ENCODE measurements at places on chromosomes 5 and 9. TPM values are rescaled to one million over a fixed set of nuclear protein-coding genes. Genes with fewer than 3 reads are reported as not detected.

- no peak overlapping the region for H3K4me3 ChIP-seq
- no peaks in the 10 kb centered on the region for H3K36me3 ChIP-seq
- no peaks in the 10 kb centered on the region for H3K4me1 ChIP-seq
- no peak overlapping the region for H3K27ac ChIP-seq
These were observed 6.4 kb upstream of the C6 start for GRCh38 chr5:41219658-41220269.

GRCh38 chr5:78719504-78720219 is 71.1 kb upstream of the LHFPL2 start:
- H3K4me1 ChIP-seq, result peaks cover 4% of the 10 kb centered on the region
- H3K4me3 ChIP-seq, result no peak overlapping the region
- no peak for DNase-seq
- H3K27ac ChIP-seq, result peak overlapping the region; percentile 69

- no peaks in the 10 kb centered on the region for H3K36me3 ChIP-seq
- DNase-seq, result no peak
- H3K4me3 ChIP-seq, result no peak overlapping the region
These were observed 2.5 kb upstream of the LMX1B start for GRCh38 chr9:126611193-126611591.

DNA sequence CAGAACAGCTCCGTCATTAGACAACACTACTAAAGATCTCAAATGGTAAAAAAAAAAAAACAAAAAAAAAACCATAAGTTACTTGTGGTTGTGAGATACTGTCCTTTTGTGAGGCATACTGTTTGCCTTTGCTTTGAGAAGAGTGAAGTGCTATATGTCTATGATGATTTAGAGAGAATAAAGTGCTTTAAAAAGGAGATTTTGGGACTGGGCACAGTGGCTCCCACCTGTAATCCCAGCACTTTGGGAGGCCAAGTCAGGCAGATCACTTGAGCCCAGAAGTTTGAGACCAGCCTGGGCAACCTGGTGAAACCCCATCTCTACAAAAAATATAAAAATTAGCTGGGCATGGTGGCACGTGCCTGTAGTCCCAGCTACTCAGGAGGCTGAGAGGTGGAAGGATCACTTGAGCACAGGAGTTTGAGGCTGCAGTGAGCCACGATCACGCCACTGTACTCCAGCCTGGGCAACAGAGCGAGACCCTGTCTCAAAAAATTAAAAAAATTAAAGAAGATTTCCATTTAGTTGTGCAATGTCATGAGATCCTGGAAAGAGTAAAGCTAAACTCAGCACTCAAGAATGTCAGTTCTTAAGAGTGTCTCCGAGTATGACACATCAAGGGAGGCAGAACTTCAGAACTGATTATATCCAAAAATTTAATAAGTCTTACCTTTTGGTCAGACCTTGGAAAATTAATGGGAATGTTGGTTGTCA is 87.3 kb downstream of the PRDM6 start:
- H3K27me3 ChIP-seq, result no peaks in the 10 kb centered on the region
- no peaks in the 10 kb centered on the region for H3K36me3 ChIP-seq
- H3K27ac ChIP-seq, result no peak overlapping the region
- H3K4me1 ChIP-seq, result peaks cover 2% of the 10 kb centered on the region

- no peak for DNase-seq
- no peaks in the 10 kb centered on the region for H3K36me3 ChIP-seq
- no peak overlapping the region for H3K27ac ChIP-seq
- no peak overlapping the region for H3K4me3 ChIP-seq
These were observed 7.8 kb upstream of the LHX2 start for GRCh38 chr9:124003636-124004349.

DNA sequence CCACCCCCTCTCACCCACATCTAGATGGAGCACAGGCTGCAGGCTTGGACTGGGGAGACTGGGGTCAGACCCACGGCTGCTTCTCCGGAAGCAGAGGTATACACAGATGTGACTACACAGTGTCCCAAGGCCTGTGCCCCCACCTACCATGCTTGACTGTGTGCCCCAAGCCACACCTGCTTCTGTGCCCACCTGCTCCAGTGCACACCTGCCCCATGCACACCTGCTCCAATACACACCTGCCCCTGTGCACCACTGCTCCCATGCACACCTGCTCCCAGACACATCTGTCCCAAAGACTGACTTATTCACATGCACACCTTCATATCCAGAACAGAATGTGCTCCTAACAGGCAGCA is 5.5 kb upstream of the COL5A1 start:
- no peaks in the 10 kb centered on the region for H3K4me1 ChIP-seq
- no peak for DNase-seq
- H3K27me3 ChIP-seq, result peaks cover 9% of the 10 kb centered on the region
- no peak overlapping the region for H3K4me3 ChIP-seq
- no peak overlapping the region for H3K27ac ChIP-seq

- no peaks in the 10 kb centered on the region for H3K27me3 ChIP-seq
- peaks cover 58% of the 10 kb centered on the region for H3K4me1 ChIP-seq
- peak overlapping the region; percentile 98 for H3K27ac ChIP-seq
- H3K4me3 ChIP-seq, result peak overlapping the region; percentile 87
- DNase-seq, result peak; percentile 48
These were observed 1.1 kb upstream of the IRF1 start for GRCh38 chr5:132491368-132492364.

- H3K4me1 ChIP-seq, result no peaks in the 10 kb centered on the region
- no peaks in the 10 kb centered on the region for H3K36me3 ChIP-seq
- no peak overlapping the region for H3K4me3 ChIP-seq
- no peak overlapping the region for H3K27ac ChIP-seq
- DNase-seq, result no peak
These were observed 11.6 kb upstream of the NTNG2 start for GRCh38 chr9:132150256-132150655.

Gene SLCO4C1
- total RNA-seq, result 5.9 TPM

Gene SPAG8
- total RNA-seq, result 1.9 TPM

Gene SPINK7
- not detected for total RNA-seq

Gene PCDHB3
- 0.82 TPM for total RNA-seq

Gene OR2V2
- total RNA-seq, result not detected
